Activated CD8-positive, alpha-beta T cell treated with anti-CD3 and anti-CD28 coated beads for 36 hours (primary cell): ENCODE measurements at places on chromosomes 16 and 17. TPM values are rescaled to one million over a fixed set of nuclear protein-coding genes. Genes with fewer than 3 reads are reported as not detected.

The PSKH1 gene
- 8.4 TPM for total RNA-seq

The IL34 gene
- not detected for total RNA-seq

The SPATA32 gene
- total RNA-seq = 0.27 TPM

The TNS4 gene
- 6.3 TPM for total RNA-seq

The BIRC5 gene
- 93.7 TPM for total RNA-seq

The MYH2 gene
- not detected for total RNA-seq

GRCh38 chr17:53406907-53407306, 415.8 kb upstream of the KIF2B start:
- DNase-seq = no peak

DNA sequence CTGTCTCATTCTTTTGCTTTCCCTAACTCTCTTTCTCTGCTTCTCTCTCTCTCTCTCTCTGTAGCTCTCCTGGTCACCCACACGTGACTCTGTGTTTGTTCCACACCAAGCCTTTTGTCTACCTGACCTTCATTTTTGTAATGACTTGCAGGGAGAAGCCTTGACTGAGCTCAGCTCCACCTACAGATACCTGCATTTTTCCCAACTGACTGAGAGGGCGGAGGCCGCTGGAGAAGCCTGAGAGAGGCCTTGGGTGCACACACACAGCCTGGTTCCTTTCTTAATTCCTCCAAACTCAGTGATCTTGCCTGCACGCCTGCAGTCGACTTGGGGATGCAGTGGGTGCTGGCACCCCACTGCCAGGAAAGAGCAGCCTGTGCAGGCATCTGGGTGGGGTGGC, 68.8 kb downstream of the LYRM1 start:
- DNase-seq = no peak

DNA sequence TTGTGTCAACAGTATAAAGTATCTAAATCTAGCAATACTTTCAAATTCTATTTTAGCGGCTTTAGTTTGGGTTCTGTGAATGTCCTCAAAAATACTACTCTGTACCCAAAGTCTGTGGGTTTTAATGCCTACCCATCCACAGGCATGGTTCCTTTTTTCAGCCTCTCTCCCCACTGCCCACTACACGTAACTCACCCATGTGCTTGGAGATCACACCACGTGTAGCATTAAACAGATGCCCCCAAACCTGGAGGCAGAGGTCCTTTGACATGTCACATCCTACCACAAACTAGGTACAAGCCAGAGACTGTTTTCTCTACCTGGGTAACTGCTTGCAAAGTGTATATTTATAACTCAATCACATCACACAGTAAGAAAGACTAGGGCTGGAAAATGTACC, 5.4 kb downstream of the DYNC1LI2 start:
- DNase-seq = no peak

DNA sequence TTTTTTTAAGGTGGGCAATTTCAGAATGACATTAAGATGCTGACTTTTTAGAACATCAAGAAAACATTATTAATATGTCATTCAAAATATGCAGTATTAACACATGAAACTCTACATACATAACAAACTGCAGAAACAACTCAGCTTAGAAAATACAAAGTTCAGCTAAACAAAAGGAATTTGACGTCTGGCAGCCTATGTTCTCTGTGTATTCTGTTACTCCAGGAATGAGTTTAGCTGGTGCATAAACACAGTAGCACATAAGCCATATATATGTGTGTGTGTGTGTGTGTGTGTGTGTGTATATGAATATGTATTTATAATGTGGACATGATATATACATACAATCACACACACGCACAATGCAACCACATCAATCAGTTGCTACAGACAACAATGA, 413.5 kb upstream of the PSMD7 start:
- DNase-seq = no peak

- peak; percentile 92 for DNase-seq
These were observed 2.8 kb upstream of the CIBAR2 start for GRCh38 chr16:85114909-85115567.

DNA sequence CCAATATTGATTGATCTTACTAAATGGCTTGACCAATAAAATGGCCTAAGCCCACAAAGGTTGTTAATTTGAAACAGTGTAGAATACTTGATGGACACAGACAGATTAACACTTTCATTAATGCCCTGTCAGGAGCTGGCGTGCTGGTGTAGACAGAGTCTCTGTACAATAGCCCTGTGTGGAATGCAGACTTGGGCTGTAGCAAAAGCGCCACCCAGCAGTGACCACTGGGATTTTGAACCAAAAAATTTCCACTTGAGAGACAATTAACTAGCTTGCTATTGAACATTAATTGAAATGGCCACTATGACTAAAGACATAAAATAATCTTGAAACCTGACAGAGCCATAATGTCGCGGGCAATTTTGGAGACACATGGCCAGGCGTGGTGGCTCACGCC, 19.7 kb upstream of the GUCY2D start:
- DNase-seq = no peak

DNA sequence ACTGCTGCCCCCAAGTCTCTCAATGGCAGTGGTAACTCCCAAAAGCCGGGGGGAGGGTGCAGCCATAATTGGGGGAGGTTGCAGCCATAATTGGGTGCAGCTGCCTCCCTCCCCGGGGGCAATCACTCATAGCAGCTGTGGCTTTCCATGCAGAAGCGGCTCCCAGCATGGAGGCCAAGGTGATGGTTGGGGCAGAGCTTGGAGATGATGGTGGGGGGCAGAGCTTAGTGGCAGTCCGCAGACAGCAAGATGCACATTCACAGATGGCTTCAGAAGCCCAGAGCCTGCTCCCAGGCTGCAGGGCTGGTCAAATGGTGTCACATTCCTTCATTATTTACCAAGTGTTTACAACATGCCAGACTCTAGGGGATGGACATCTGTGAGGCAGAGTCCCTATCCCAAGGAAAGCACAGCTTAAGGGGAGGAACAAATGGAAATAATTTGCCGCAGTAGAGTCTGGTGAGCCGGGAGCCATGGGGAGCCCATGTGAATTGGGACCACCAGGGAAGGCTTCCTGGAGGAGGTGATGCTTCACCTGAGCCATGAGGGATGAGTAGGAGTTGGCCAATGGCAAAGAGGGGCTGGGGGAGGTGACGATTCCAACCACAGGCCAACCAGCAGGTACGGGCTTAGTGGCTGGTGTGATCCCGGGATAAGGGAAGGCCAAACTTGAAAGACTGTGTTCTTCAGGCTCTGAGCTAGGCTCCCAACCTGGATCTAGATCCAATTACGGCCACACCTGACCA, 8.1 kb downstream of the DOC2B start:
- DNase-seq = no peak

DNA sequence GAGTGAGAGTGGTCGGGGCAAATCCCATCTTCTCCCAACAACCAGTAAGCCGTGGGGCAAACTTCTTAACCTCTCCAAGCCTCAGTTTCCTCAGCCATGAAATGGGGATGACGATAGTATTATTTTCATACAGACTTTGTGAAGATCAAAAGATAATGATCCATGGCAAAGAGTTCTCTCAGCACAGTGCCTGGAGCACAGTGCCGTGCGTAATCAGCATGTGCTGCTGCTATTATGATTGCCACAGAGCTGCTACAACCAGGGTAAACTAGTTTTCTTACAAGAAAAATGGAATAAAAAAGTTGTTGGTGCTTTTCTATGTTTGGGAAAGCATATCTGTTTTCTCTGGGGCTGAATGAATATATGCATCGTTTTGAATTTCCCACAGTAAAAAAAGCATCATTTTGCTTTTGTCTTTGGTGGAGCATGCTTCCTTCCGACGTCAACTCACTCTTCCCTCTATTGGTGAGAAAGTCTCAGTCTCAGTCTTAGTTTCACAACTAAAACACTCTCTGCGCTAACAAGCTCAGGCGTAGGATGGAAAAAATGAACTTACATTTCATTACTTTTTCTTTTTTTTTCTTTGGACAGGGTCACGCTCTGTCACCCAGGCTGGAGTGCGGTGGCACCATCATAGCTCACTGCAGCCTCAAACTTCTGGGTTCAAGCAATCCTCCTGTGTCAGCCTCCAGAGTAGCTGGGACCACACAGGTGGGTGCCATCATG, 37.2 kb downstream of the CDK5R1 start:
- DNase-seq = peak; percentile 66

DNA sequence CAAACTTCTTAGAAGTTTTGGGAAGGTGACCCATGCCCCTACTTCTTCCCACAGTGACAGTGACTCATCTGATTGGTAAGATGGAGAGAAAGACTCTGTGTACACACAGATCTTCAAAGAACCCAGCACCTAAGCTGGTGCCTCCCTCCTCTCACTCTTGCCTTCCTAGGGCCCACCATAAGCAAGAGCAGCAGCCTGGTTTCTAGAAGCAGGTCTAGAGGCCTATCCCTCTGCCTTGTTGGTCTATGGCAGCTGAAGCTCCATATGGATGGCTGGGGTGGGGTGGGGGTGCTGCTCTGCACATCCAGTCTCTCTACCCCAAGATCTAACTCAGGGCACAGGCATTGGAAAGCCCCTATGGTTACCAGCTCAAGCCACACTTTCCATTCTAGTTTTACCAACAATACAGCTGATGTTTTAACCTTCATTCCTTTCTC, 47.5 kb downstream of the STAT3 start:
- peak; percentile 72 for DNase-seq

GRCh38 chr17:9792181-9792840, 919 bp upstream of the DHRS7C start:
- no peak for DNase-seq

- no peak for DNase-seq
These were observed 20.4 kb downstream of the CARHSP1 start for GRCh38 chr16:8848231-8848938.

GRCh38 chr17:39602533-39603303, 5.0 kb downstream of the NEUROD2 start:
- DNase-seq = no peak

DNA sequence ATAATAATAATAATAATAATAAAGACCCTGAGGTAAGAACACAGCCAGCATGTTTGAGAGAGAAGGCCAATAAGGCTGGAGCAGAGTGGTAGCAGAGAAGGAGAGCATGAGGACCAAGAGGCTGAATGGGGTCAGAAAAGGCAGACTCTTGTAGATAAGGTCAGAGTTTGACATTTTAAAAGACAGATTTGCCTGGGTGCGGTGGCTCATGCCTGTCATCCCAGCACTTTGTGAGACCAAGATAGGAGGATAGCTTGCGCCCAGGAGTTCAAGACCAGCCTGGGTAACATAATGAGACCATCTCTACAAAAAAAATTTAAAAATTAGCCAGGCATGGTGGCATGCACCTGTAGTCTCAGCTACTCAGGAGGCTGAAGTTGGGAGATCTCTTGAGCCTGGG, 11.0 kb upstream of the WFIKKN2 start:
- no peak for DNase-seq

- DNase-seq = no peak
These were observed 23.7 kb upstream of the CDH1 start for GRCh38 chr16:68713361-68713760.

- DNase-seq = peak; percentile 82
These were observed 2.0 kb upstream of the SPAG7 start for GRCh38 chr17:4969551-4970173.

GRCh38 chr16:56607675-56608042, 725 bp upstream of the MT2A start:
- no peak for DNase-seq

DNA sequence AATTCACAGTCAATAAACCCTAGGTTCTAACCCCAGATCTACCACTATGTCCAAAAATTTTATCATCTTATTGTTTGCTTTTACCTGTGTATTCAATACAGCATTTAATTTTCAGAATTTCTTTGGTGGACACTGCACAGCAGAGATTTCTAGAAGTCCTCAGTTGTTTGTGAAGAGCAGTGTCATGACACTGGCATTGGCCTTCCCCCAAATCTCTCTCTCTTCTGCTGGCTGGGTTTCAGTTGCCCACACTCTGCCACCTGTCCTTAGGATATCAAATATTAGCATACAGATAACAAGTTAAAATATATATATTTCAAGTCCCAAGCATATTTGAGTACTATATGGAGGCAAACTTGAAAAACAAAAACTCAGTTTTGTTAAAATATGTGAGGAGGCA, 2.0 kb upstream of the THUMPD1 start:
- DNase-seq = no peak

- DNase-seq = no peak
These were observed 2.3 kb downstream of the EVI2B start for GRCh38 chr17:31311526-31311925.

- DNase-seq = peak; percentile 70
These were observed 95.2 kb upstream of the AXIN2 start for GRCh38 chr17:65656390-65657250.

GRCh38 chr17:79192503-79193351, 118.1 kb downstream of the ENGASE start:
- DNase-seq = peak; percentile 46

DNA sequence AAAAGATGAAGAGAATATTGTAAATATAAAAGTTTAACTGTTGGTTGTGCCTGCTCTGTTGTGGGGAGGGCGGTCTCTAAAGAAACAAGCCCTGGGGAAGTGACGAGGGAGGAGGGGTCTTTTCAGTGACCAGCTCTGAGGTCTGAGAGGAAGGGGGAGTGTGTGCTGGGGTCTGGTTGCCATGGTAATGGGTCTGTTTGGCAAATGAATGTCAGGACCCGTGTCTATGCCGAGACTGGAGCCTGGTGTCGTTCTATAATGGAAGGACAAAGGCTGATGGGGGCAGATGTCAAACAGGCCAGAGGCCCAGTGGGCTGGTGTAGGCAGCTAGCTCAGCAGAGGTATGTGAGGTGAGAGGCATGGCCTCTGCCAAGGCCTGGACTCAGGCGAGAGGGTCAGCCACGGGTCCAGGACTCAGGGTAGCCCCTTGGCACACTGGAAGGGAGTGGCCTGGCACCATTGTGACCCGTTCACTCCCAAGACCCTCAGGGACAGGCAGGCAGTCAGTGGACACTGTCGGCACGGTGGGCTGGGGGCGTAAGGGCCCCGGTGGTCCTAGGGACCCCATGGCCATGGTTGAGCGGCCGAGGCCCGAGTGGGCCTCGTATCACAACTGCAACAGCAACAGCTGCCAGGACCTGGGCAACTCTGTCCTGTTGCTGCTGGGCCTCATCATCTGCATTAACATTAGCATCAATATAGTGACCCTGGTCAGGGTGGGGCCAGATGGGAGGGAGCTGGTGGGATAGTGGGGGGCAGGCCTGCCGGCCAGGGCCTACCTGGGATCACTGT, at the start of gene SPEM1:
SPEM1 (plus strand) TSS at position 506 of the 792 bp plus-strand sequence; CDS start at position 567, 61 bp downstream.
- no peak for DNase-seq
